CD4-positive, alpha-beta T cell treated with Interleukin-6 for 4 hours (primary cell): ENCODE measurements at places on chromosomes 16 and 17.

DNA sequence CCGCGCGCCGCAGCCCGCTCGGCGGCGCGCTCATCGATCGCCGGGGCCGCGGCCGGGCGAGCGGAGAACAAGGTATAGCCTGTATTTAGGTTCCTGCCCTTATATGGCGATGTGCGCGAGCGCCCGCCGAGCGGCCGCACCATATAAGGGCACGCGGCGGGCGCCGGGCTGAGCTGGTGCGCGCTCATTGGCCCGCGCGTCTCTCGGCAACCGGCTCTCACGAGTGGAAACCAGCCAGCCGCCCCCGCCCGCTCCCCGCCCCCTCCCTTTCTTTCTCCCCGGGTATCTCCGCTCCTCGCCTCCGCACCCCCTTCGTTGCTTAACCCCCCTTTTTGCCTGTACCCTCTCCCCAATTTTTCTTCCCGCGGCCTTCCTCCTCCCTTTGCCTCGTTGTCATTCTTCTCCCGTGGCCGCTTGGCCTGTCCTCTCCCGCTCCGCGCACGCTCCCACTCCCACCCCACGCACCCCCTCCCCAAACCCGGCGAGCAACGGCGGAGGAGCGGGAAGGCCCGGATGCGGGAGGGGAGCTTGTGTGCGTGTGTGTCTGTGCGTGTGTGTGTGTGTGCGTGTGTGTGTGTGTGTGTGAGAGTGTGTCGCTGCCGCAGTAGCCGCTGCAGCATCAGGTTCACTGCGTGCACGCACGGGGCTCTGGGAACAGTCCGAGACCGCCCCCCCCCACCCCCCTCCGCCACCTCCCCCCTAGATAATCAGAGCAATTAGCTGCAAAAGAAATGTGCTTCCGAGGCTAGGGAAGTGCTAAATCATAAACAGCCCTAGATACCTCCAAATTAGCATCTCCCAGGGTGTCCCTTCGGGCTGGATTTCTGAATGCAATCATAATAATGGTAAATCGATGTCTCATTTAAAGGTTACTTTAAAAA, 13.5 kb upstream of the CBX8 start:
- peak; percentile 86 for DNase-seq

- DNase-seq = no peak
Measured at GRCh38 chr16:52434224-52434623, 112.7 kb downstream of the TOX3 start.

DNA sequence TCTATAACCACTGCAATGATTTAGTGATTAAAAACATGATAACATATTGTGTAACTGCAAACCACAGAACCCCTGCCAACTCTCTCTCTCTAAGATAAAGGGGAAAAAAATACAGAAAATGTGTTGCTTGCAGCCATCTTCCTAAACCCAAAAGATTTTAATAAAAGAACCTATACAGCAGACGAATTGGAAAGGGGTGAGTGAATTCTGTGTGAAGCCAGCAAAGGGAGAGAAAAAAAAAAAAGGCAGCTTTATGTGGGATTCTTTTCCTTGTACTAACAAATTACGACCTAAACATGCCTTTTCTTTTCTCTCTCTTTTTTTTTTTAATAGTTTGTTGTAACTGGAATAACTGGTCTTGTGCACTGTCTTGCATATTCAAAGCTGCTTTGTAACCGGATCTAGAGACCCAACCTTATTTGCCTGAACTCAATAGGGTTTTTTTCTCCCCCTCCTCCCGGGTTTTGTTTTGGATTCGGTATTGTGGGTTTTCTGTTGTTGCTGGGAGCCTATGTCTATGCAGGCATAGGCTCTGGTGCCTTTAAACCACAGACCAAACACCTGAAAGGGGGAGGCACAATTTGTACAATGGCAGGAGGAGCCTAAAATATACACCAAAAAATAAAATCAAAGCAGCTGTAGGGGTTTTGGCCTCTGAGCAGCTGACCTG, 7.0 kb upstream of the ZFHX3 start:
- no peak for DNase-seq

- DNase-seq = no peak
Measured at GRCh38 chr17:76996741-76997694, 128.8 kb downstream of the MGAT5B start.

DNA sequence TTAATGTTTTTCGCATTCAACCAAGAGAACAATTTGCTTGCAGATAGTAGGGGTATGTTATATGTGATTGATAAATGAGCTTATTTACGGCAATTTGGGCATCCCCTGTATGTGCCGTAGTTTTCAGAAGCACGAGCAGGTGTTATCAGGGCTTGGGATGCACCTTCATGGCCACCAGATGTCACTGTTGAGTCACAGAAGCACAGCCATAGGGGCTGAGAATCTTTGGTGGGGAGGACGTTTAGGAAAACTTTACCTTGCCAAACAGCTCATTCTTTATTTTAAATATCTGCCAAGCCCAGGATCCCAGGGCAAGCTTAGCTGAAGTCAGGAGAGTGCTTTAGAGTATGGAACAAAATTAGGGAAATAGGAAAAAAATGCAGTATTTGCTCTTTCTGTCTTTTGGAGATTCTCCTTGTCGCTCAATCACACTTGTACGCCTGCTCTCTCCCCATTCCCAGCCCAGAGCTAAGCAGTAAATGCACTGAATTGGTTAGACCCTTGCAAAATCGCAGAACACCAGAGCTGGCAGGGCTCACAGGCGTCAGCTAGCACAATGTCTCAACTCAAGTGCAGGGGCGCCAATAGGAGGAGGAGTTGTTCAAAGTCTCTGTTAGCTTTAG, 93.6 kb upstream of the MPHOSPH6 start:
- peak; percentile 46 for DNase-seq

DNA sequence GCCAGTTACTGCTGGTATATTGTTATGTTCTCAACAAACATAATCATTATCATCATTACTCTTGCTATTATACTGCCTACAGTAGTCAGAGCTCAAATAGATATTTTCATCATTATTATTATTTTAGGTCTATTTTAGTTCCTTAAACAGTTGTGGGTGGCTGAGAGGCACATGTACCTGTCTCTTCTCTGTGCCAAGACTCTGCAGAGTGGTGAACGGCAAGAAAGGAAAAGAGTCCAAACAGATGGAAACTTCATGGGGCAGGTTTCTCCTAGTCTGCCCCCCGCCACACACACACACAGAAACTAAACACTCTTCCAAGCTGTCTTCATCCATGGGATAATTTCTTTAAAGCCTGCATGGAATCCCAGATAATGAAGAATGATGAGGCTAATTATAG, 77.7 kb upstream of the CLEC3A start:
- no peak for DNase-seq

GRCh38 chr17:7523033-7523432, 25.8 kb upstream of the TNFSF12 start:
- peak; percentile 66 for DNase-seq

DNA sequence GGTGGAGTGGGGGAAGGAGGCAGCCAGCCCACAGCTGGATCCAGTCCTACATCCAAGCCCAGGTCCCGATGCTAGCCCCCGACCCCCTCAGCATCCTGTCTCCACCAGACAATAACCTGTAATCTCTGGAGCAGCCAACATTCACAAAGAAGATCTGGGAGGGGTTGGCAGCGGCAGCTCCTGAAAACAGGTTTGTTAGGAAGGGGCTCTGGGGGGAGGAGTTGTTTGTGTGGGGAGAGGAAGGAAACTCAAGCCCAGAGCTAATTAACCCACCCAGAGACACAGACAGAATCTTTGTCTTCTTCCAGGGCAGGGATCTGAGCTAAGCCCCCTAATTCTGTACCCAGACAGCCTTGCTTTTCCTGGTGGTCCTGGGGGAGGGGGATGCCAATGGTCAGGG, 4.6 kb upstream of the C17orf113 start:
- DNase-seq = no peak

- DNase-seq = peak; percentile 81
Measured at GRCh38 chr16:23803591-23804123, 32.1 kb upstream of the PRKCB start.
